ENCODE measurements at places on chromosomes 16 and 17.

GRCh38 chr17:8785547-8786413 is 13.4 kb downstream of the MFSD6L start:
- peak; percentile 13 for DNase-seq

GRCh38 chr16:24568392-24568791 is 29.0 kb downstream of the RBBP6 start:
- DNase-seq, result peak; percentile 3

DNA sequence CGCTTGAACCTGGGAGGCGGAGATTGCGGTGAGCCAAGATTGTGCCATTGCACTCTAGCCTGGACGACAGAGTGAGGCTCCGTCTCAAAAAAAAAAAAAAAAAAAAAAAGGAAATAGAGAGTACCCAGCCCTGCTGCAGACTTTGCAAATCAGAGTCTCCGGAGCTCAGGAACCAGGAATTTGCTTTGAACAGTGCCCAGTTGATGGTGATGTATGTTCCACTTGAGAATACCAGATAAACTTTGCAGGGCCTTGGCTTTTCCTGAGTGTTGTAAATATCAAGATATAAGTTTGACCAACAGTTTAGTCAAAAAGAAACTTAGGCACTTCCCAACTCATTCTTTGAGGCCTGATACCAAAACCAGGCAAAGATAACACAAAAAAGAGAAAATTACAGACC is 30.6 kb upstream of the MAP3K14 start:
- no peak for DNase-seq

DNA sequence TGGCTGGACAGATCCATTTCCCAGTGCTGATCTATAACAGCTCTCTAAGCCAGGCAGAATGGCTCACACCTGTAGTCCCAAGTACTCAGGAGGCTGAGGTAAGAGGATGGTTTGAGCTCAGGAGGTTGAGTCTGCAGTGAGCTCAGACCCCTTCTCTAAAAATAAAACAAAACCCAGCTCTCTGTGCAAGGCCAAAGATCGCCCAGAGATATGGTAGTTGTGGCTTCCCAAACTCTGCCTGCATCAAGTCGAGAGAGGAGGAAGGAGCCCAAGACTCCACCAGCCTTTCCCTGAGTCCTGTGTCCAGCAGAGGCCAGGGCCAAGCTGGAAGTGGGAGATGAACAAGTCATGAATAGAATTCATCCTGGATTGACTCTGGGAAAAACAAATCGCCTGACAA is 88.8 kb downstream of the TMEM132E start:
- no peak for DNase-seq

DNA sequence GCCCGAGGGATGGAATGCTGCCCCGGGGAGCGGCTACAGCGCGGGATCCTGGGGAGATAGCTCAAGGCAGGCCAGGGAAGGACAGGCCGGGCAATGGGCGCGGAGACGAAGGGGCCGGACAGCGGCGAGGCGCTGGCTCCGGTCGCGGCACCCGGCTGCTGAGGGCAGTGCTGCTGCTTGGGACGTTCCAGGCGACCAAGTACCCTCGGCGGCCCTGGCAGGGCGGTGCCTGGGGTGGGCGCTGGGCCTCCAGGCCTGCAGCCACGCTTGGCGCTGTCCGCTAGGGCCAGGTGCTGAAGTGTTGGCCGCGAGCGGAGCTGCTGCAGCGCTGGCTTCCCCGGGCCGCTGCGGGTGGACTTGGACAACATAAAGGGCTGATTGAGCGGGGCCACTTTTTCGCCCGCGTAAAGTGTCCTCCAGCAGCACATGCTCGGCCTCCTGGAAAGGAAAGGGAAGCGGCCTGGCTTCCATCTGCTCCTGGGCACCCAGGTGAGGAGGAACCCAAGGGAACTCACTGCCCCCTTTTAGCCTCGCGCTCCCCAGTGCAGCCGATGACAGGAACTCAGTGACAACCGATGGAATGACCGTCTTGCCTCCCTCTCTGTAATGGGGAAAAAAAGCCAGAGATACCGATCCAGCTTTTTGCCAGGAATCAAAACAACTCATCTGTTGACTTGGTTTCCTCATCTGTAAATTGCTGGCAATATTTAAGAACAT is 23.7 kb downstream of the CLEC3A start:
- no peak for DNase-seq

DNA sequence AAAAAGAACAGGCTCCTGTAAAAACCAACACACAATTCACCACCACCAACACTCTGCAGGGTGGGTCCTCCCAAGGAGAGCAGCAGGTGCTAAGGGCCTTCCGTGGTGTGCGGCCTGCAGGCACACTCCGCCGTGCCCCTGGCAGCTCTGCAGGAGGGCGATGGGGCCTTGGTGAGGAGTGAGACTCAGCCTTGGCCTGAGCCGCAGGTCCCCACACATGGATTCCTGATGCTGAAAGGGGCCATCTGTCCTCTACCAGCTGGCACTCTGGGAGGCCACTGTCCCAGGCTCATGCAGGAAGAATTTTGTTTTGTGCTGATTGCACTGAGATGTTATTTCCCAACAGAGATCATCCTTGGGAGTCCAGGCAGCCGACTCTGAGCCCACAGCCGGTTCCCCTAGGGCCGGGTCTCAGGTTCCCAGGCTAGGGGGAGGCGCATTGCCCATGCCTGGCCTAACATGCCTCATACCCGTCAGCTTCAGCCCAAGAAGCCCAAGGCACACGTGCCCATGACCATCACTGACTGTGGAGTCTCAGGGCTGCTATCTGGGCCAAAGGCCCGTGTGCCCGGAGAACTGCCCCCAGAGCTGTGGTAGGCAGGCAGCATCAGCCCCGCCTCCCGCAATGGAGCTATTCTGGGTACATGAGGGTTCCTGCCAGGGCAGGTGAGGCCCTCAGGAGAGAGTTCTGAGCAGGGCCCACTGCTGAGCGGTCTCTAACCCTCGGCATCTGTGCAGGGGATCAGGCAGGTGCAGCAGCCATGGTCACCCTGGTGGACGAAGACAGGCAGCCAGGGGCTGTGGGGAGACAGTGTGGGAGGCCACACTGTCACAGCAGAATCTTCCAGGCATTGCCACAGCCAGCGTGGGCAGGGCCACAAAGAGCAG is 97.9 kb upstream of the ZNF469 start:
- no peak for DNase-seq

DNA sequence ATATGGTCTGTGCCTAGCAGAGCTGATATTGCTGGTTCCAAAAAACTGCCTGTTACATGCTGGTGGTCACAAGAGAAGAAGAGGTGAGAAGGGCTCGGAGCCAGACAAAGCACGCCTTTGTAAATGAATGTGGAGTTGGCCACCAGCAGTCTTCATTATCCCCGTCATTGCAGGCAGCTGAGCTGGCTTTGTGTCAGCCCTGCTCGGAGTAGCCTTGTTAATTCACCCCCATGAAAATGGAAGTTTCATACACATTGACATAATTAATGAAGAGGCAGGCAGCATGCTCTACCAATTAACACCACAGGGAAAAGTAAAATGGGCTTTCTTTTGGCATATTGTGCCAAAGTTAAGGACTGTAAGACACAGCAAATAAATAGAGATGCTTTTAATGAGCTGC is 113.7 kb upstream of the RBFOX1 start:
- no peak for DNase-seq

DNA sequence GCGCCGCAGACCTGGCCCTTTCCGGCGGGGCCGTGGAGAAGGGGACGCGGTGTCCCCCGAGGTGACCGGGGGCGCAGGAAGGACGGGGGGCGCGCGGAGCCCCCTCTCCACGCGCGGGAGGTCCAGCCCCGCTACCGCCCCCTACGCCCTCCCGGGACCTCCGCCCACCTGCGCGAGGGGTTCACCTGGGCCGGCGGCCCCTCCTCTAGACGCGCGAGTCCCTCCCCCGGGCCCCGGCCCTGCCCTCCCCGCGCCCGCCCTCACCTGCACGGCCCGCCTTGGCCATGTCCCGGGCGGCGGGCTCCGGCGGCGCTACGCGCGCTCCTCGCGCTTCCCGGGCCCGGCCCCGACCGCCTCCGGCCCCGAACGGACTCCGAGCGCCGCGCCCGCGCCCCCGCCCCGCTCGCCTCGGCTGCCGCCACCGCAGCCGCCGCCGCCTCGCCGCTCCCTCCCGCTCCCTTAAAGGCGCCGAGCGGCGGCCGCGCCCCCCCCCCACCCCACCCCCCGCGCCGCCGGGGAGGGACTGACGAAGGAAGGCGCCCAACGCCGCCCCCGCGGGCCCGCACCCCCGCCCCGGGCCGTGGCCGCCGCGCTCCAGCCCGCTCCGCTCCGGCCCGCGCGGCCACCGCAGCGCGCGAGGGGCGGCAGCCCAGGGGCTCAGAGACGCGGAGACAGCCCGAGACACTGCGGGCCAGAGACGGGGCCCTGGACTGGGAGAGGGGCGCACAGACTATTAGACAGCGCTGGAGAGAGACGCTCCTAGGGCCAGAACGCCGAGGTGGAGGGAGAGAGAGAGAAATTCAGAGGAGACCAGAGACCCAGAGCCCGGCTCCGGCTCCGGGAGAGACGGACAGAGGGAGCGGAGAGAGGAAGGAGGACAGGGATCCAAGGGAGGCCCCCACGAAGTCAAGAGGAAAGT is at the start of gene PITPNM3:
TSS of gene PITPNM3 (minus strand) at position 435 of the 919 bp plus-strand sequence. CDS start at position 286, 149 bp downstream.
- DNase-seq, result no peak

- no peak for DNase-seq
Measured at GRCh38 chr17:1641065-1641403, 4.5 kb downstream of the SCARF1 start.

DNA sequence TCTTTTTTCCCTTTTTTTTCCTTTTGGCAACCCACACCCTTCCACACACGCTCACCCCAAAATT is at the start of gene NLK:
TSS of gene NLK (plus strand) at position 21 of the 64 bp plus-strand sequence. CDS start 197 bp downstream, outside the sequence.
- no peak for DNase-seq

GRCh38 chr16:51670527-51670926 is 519.5 kb upstream of the SALL1 start:
- DNase-seq, result no peak

GRCh38 chr17:44247440-44247841 is 20.5 kb downstream of the SLC4A1 start:
- DNase-seq, result no peak

DNA sequence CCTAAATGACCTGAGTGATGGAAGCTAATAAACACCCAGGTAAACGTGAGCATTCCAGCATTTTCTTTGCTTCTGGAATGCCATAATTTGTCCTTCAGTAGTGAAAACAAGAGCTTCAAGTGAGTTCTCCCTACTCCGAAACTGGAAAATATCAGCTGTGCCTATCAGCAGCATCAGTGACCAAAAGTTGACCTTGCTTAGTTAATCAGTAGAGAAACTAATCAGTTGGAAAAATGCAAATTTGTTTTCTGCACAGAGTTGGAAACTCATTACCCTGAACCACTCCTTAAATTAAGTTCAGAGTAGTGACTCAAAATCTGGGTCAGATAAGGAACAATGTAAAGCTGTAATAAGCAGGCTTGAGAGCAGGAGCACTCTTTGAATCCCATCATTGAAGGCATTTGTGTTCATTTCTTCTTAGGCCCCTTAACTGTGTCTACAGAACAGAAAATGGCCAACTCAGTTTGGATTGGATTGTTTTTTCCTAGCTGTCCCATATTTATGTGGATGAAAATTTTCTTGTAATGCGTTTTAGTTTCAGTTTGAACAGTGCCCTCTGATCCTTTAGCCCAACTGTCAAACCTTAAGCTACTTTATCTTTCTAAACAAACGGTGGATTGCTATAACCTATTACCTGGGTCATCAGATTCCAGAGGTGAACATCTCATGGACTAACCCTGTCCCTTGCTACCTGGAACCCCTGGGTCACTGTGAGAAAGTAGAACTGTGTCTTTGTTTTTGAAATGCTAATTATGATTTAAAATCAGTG is 290.4 kb downstream of the TOX3 start:
- no peak for DNase-seq

GRCh38 chr16:29687755-29688154 is 8.8 kb downstream of the QPRT start:
- DNase-seq, result no peak

GRCh38 chr16:1763521-1764511 is 7.5 kb downstream of the NME3 start:
- peak; percentile 80 for DNase-seq

GRCh38 chr16:66197668-66198278 is 168.7 kb upstream of the CDH5 start:
- no peak for DNase-seq

DNA sequence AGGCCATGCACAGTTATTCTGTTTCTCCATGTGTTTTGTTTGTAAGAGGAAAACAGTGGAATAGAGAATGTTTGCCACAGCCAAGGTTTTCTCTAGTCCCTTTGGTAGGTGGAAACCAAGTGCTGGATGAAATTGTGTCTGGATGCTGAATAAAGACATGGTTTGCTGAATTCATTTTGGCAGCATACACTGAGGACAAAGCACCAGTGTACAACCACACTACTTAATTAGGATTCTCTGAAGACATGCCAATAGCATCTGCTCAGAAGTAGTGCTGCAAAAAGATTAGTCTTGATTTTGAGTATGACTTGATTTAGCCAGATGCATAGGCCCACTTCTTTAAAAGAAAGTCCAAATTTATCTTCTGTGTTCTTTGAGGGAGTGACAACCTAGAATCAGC is 230.5 kb upstream of the CACNG5 start:
- no peak for DNase-seq

- no peak for DNase-seq
Measured at GRCh38 chr17:73539166-73539565, 105.1 kb downstream of the SDK2 start.

DNA sequence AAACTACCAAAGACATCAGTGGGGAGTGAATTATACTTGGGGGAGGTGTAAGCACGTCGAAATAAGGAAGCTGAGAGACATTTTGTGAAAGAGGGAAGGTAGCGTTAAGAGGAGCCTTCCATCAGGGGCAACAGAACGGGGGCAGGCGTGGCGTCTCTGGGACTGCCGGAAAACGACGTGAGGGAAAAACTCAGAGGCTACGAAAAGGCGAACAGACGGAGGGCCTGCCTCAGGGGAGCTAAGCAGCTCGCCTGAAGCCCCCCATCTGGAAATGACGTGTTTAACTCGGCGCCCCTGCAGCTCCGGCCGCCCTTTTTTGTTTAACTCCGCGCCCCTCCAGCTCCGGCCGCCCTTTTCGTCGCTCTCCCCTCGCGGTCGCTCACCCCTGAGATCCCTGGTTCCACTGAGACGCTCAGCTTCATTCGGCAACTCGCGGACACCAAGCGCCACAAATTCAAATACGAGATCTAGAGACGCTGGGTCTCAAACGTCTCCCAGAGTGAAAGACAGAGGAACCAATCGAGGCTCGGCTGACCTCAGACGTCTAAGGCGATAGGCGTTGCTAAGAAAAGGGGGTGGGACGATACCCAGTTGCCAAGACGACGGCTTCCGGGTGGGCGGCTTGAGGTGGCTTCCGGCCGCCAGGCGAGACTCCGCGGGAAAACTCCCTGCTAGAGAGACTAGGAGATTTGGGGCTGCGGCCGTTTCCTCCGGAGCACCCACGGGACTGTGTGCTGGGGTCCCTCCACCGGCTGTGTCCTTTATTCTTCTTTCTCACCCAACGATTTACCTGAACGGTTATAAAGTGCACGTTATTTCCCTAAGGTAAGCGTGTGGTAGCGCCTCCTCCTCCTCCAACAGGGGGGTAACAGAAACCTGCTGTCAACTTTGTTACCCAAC is 383.2 kb downstream of the ZFHX3 start:
- DNase-seq, result peak; percentile 97

DNA sequence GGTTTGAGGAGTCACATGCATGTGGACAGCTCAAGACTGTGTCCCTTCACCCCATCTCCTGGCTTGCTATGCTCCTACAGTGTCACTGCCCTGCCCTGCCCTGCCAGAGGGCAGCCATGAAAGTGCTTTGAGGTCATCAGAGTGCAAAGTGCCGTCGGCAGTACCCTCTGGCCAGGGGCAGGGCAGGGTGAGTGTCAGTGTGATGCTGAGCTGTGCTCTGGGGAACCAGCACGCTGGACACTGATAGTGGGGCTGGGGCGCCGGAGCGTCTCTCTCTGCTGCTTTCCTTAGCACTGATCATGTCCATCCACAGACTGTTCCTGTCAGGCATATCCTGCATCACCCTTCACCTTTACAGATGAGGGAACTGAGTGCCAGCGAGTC is 1.6 kb upstream of the SPATA32 start:
- DNase-seq, result no peak
